ENCODE measurements at places on chromosomes 5 and 9. TPM values are rescaled to one million over a fixed set of nuclear protein-coding genes. Genes with fewer than 3 reads are reported as not detected.

DNA sequence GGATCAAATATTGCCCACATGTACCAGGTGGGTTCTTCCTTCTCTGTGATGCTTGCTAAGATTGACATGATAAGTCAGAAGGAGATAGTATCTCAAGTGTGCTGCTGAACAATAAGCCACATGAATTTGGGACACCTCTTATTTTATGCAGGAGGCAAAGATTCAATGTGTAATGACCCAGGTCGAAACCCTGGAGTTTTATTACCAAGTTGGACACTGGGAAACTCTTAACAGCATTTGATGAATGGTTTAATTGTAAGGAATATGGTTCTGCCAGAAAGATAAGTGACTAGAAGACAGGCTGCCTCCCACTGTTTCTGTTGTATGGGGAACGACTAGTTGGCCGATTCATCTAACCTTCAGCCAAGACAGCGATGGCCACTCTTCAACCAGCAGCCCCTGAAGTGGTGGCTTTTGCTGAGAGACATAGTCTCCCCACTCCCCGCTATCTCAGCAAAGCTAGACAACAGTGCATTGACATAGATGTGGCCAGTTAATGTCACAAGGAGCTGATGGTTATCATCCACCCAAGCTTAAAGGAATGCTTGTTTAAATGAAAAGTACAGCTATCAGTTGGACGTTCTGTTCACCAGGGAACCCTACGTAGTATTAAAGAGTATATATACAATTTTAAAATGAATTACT lies 407.7 kb downstream of the KDM4C start:
- DNase-seq: no peak

GRCh38 chr9:129587487-129588262 lies 33.2 kb downstream of the C9orf50 start:
- no peak for DNase-seq

DNA sequence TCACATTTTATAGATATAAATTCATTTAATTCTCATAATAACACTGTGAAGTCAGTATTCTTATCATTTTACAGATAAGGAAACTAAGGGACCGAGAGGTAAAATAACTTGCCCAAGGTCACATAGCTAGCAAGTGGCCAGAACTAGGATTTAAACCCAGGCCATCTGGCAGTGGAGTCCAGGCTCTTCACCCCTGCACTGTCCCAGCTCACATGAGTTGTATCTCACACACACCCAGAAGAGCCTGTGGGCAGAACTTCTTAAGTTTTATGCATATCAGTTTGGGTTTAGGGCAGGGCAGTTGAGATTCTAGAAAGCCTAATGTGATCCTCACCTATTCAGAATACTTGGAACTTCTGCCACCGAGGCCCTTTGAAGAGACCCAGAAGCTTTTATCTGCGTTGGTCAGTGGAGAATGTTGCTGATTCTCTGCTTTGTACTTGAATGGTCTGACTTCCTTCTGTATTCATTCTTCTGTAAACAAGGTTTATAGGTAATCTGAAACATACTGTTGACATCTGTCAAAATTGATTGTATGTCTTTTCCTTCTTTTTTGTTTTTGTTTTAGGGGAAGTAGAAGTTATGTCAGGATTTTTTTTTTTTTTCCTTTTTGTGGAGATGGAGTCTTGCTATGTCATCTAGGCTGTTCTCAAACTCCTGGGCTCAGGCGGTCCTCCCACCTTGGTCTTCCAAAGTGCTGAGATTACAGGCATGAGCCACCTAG lies 75.8 kb downstream of the KIAA1958 start:
- DNase-seq: no peak

DNA sequence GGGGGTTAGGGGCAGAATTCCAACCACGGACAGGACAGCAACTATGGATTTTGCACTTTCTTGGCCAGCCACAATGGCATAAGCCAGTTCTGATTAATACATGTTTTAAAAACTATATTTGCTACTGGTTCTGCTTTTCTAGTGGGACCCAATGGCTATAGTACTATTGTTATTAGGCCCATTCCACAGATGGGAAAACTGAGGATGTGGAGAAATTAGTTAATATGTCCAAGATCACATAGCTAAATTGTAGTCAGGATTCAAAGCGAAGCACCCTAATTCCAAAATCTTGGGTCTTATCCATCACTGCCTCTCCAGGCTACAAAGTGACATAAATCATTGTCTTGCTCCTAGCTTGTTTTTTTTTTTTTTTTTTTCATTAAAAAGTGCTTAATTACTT lies 133.9 kb downstream of the PJA2 start:
- no peak for DNase-seq

DNA sequence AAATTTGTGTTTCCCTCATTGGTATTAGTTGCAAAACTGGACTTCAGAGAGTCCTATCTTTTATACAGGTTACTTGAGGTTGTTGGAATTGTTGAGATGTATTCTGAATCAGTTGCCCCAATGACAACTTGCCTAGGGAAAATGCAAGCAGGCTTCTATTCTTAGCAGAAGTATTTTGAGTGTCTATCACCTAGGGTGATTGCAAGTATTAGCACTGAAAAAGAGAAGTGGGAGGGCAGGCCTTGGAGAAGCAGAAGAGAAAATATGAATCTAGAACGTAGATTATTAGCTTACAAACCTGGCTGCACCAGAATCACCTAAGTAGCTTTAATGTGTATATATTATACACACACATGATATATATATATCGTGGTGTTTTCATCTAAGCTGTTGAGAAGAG lies 43.2 kb downstream of the ADAMTS12 start:
- no peak for DNase-seq

- DNase-seq: no peak
These were observed 108.1 kb downstream of the MED27 start for GRCh38 chr9:131971482-131972074.

DNA sequence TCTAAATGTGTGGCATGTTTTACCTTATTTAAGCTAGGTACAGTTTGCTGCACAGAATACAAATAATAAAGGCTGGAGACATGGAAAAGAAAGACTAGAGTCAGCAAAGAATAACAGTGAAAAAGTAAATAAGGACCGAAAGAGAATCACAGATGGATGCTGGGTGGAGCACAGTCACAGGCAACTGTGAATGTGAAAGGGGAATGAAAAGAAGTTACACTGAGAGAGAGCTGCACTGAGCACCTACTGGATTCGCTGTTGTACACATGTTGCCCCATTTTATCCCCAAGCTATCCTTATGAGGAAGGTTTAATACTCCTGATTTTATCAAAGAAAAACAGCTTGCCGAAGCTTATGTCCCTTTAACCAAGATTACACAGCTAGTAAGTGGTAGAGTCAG lies 165.4 kb upstream of the RGMB start:
- no peak for DNase-seq

DNA sequence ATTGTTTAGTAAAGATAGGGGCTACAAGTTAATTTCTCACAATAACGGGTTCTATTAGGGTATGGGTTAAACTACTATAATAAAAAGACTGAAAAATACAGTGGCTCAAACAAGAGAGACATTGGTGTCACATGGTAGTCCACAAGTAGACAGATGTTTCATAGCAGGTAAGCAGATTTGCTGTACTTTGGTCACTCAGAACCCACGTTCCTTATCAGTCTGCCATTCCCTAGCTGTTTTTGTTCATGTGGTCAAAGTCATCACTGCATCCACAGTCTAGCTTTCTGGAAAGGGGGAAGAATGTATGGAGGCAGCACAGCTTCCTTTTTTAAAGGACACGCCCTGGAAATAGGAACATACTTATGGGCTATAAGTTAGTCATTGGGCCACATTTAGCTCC lies 73.0 kb downstream of the SLC12A2 start:
- DNase-seq: no peak

DNA sequence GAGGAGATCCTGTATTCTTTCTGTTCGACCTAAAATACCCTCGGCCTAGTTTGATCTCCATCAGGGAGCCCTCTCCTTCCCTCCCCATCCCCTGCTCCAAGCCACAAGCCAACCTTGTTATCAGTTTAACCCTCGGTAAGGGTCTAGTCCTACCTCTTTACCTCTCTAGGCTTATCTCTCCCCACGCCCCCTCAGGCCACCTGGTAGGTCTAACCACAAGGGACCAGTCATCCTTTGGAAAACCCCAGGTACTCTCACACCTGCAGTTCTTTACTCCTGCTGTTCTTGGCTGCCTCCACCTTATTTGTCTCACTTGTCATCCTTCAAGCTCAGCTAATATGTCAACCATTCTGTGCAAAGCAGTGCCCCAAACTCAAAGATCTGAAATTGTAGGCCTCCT lies 78.7 kb downstream of the RAD23B start:
- DNase-seq: no peak

DNA sequence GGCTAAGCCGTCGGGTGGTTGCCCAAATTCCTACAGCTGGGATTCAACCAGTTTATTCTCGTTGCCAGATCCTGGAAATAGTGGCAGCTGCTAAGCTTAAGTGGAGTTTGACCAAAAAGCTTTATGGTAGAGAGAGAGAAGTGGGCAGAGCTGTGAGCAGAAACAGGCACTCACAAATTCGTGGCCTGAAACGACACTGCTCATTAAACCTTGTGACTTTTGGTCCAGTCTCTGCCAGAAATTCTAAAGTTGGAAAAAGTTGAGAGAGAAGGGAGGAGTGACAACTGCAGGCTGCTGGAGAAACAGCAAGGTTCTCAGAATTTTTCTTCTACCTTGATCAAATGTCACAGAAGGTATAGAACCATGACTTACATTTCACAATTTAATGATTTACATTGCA lies 131.5 kb downstream of the MTX3 start:
- no peak for DNase-seq

DNA sequence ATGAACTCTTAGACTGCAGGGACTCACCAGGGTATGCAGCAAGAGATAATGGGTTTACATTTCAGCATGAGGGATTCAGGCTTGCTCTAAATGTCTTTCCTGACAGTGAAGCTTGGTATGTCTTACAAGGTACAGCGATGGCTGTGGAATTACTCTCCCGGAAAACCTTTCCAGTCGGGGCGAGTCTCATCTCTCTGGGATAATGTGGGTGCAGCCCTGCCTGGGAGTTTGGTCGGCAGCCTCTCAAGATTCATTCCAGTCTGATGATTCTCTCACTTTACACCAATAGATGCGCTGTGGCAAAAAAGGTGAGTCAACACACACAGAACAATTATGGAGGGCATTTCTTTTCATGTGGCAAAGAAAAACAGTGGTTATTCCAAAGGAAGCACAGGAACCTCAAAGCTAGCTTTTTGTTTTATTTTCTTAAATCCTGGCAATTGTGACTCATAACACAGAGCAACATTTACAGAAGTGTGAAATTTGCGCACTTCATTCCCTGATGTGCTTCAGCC lies 190.3 kb downstream of the DCP2 start:
- DNase-seq: no peak

GRCh38 chr5:72225741-72226140 lies 94.3 kb downstream of the MRPS27 start:
- DNase-seq: no peak

GRCh38 chr5:113526421-113526820 lies 12.9 kb downstream of the YTHDC2 start:
- no peak for DNase-seq

DNA sequence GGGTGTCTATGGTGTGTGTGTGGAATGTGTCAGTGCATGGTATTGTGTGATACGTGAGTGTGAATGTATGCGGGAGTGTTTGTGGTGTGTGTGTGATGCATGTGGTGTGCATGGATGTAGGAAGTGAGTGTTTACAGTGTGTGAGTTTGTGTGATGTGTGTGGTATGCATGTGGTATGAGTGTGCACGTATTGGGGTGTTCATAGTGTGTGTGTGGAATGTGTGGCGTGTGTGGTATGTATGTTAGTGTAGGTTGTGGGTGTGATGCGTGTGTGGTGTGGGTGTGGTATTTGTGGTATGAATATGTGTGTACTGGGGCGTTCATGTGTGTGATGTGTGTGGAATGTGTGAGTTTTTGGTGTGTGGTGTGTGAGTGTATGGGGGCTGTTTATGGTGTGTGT lies 40.1 kb upstream of the BICD2 start:
- DNase-seq: no peak

DNA sequence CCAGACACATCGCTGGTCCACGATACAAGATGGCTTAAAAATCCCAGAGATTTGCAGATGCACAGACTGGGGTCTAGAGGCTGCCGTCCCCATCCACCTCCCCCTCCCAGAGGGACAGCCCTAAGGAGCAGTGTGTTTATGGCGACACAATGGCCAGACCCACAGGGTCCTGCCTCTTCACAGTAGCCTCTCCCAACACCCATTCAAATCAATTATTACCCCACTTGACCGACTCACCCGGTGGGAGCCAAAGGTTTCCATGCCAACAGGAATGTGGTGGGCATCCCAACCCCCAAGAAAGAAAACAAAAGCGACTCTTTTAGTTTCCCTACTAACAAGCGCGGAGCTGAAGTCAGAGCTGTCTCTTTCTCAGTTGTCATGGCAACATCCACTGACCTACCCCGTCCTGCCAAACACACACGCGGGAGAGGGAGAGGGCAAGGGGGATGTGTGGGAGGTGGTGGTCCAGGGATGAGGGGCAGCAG lies 209.0 kb downstream of the TTLL11 start:
- DNase-seq: peak; percentile 36

DNA sequence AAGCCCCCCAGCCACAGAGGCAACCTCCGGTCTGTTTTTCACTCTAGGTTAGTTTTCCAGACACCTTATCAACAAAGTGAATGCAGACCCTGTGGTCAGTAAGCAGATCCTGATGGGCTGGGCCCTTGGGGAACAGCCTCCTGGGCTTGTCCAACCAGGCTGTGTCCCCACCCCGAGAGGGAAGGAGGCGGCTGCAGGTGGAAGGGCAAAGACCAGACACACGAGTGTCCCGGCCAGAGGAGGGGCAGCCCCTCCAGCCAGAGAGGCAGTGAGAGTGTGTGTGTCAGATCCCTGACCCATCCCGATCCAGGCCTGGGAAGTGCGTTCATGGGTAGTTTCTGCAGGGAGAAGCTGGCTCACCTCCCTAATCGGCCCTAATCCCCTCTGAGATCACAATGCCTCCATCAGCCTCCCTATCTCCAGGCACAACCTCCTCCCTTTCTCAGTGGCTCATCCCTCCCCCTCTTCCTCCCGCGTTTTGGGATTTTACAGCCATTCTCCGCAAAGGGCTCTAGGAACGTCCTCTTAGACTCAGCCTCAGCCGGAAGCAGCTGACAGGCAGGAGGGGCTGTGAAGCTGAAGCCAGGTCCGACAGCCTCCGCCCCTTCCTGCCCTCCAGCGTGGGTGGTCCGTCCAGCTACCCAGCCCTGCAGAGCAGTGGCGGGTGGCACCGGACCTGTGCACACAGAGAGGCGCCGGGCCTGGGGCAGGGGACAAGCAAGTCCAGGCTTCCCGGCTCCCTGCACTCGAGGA lies 9.7 kb downstream of the SLC12A7 start:
- no peak for DNase-seq

GRCh38 chr9:17315341-17315740 lies 180.5 kb downstream of the CNTLN start:
- no peak for DNase-seq

DNA sequence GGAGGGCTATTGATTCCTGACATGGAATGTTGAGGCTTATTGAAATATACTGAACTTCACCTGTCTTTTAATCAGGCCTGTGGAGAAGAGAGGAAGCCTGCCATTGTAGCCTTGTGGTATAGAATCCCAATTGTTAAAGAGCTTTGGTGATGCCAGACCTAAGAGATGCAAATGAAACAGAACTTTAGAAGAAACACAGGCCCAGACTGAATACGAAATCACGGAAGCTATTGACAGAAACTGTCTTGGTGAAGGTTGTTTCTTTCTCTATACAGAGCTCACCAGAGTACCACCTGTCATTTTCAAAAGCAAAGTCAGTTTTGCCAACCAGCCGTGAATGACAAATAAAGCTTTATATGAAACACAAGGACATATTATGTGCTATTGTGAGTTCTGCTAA lies 660.3 kb downstream of the ISL1 start:
- no peak for DNase-seq

The POU4F3 gene
- total RNA-seq: 0.11 TPM

The CD74 gene
- total RNA-seq: 161 TPM

The ORM2 gene
- not detected for total RNA-seq

All from urinary bladder (tissue), 4 donors.